ENCODE measurements at places on chromosomes 1 and 21.

GRCh38 chr1:47918257-47918867 is 78.8 kb downstream of the TRABD2B start:
- no peak for DNase-seq

- no peak for DNase-seq
These were observed 161.1 kb upstream of the CXADR start for GRCh38 chr21:17351766-17352165.

- no peak for DNase-seq
These were observed 193.5 kb downstream of the RWDD3 start for GRCh38 chr1:95427525-95427924.

DNA sequence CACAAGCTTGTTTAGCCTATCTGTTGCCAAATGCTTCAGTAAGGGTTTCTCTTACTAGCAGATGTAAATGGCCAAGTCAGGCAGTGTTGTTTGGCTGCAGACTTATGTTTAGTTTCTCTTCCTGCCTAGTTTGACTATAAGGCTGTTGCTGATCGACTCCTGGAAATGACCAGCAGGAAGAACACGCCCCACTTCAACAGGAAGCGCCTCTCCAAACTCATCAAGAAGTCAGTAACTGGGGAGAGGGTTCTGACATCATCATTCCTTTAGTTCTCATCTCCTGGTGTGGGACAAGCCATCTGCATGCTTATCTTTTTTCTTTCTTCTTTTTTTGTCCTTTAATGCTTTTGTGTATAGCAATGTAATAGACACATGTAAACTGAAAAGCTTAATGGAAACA is 25.1 kb downstream of the RRP1B start:
- DNase-seq: no peak
